Left hindlimb (tissue), 1 donor: ENCODE measurements at places on chromosomes 2 and 18.
A peak's percentile ranks its signal among the peaks of the same experiment; 100 is the strongest.

DNA sequence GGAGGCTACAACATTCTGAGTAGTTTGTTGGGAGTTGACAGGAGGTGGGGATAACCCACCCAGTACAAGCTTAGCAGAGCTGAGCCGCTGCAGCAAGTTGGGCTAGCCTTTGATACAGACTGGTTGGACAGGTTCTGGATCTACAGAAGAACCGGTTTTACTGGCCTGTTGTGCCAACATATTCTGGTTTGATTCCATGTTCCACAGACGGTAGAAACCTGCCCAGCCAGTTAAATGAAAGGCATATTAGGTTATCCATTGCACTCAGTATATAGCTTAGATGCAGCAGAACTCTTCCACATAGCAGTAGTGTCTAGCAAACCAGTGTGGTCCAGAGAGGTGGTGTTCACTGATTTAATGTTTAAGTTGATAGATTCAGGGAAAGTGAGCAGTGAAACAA, 19.3 kb upstream of the RBBP8 start:
- DNase-seq, result no peak

DNA sequence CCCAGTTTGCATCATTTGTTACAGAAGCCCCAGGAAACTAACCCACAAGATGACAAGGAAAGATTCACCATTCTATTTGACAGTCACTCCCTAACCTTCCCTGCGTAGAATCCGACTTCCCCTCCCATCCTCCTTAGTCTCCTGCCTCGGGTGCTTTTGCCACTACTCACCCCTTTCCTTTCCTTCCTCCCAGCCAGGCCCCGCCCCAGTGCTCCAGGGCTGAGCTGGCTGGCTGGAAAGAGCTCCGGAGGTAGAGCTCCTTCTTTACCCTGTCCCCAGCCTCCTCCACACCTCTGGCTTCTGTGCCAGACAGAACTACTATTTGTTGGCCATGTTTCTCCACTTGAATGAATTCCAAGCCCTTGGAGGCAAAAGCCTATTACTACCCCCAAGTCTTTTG, 317.6 kb upstream of the NCKAP5 start:
- DNase-seq, result no peak

GRCh38 chr2:96530474-96531357, 5.8 kb upstream of the ARID5A start:
- no peak for DNase-seq

DNA sequence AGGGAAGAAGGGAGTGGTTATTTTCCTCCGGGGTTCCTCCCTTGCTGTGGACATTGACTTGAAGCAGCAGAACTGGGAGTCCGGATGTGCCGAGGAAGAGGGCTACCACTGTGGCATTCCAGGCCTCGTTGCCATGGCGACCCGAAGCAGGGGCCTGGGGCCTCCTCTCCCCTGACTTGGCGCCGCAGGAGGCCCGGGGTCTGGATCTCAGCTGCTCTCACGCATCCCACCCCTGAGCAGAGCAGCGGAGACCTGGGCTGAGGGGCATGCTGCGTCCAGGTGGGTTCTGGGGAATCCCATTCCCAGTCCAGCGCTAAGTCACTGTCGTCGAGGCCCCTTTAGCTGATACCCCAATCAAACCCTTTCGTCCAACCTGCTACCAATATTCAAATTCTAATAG, 100.2 kb downstream of the BCL11A start:
- DNase-seq, result no peak

DNA sequence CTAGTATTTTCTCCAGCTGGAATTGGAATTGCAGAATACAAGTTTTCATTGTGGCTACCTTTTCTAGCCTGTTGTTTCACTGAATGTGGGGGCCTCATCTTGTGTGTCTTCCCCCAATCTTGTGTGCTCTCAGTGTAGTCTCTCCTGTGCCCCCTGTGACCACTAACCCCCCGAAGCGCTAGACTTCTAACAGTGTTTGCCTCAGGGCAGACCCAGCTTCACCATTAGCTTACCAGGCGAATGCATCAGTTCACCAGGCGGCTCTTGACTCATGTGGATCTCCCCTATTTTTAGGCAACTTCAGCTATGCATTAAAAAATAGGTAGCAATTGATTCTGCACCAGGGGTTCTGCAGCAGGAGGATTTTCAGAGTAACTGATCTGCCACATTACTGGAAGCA, 376.2 kb upstream of the MEIS1 start:
- no peak for DNase-seq

GRCh38 chr2:158179660-158180059, 78.0 kb downstream of the UPP2 start:
- no peak for DNase-seq

DNA sequence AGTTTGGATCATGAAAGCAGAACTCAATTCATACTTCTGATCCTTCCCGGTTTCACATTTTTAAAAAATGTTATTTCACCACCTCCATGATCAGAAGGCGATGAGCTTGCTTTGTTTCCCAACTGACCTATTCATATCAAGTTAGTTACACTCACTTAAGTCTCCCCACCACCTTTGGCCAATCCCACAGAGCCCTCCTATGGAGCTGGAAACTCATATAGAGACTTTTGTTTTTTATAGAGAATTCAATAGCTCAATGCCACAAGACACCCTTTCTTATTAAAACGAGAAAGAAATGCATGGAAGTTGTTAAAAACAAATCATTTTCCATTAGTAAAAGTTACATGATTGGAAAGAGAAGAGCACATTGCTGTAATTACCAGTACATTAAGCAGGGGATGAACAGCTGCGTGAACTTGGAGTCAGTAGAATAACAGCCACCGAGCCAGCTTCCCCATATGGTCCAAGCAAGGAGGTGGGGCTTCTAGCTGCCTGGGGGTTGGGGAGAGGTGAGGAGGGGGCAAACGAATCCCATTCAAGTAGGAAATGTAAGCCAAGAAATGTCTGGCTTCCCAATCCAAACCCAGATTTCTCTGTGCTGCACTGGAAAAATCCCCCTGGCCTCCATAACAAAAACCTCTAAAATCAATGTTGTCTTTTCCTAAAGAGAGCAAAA, 614.5 kb downstream of the IRS1 start:
- DNase-seq, result peak; percentile 87

DNA sequence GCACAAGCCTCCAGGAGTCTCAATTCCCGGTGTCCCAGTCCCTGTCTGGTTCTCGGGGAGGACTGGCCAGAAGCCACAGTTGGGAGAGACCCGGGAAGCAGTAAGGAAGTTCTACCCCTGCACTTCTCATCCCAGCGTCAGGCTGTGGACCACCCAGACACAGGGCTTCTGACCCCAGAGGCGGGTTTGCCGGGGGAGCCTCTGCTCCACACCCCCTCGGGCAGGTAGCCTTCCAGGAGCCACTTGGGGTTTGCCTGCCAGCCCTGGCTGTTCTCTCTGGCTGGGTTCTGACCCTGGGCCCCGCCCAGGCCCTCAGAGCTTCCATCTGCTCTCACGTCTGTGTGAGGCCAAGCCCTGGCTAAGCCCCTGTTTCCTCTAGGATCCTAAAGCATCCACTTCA, 94.4 kb upstream of the GPC1 start:
- no peak for DNase-seq

DNA sequence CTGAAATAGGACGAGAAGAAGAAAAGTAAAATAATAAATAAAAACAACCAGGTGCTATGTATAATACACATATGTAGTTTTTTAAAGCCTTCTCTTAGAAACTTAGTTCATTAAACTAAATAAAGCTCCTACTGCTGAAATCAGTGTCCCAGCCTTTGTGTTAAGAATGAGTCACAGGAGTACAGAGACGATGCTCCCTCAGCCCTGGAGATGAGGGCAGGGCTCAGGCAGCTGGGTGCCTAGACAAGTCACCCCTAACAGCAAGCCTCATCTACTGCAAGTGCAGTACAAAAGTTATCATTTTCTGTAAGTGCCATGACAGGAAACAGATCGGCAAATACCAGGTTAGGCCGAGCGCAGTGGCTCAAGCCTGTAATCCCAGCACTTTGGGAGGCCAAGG, 18.2 kb downstream of the KIDINS220 start:
- DNase-seq, result no peak

DNA sequence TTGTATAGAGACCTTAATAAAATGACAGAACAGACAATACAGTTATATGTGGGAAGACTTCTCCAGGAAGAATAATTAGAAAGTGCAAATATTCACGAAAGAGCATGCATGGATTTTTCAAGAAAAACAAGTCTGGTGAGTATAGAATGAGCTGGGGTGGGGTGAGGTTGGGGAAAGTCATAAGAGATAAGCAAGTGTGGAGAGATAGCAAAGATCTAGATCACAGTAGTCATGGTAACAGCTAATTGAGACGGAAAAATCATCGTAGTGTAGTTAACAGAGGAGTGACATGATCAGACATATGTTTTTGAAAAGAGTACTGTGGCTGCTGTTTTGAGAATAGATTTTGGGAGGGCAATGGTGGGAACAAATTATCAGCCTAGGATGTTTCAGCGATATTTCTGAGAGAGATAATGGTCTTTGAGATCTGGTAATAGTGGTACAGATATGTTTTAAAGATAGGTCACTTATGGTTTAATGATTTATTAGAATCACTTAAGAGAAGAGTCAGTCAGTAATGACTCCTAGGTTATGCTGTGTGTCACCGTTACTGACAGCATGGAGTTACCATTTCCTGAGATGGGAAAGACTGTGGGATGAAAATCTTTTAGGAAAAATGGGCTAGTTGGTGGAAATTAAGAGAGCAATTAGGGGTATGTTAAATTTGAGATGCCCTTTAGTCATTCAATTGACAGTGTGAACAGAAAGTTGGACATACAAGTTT, 248.5 kb upstream of the SLC8A1 start:
- no peak for DNase-seq

DNA sequence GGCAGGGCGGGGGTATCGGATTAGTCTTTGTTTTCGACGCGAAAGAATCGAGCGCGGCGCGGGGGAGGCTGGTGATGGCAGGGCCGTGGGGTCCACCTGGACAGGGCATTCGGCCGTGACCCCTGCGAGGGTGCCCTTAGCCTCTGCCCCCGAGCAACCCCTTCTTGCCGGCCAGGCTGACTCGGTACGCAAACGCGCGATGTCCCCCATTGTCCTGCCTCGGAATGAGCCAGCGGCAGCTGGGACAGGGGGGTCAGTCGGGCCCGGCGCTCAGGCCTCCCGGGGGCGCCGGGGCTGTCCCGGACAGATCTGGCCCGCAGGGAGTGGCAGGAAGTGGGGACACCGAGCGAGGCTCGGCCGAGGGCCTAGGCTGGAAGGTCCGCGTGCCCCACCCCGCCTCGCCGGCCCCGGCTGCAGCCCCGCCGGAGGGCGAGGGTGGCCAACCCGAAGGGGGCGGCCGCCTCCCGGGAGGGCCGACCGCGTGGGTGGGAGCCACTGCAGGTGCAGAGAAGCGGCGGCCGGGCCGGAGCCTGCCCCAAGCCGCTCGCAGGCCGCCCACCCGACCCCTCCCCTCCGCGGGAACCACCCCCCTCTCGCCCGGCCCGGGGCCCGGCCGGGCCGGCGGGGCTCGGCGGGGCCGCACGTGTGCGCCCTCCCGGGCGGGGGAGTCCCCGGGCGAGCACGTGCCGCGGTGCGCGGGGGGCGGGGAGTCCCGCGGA, at the start of gene TET3:
TSS of gene TET3 (plus strand) at position 708 of the 719 bp plus-strand sequence. CDS start 1,494 bp downstream, outside the sequence.
- no peak for DNase-seq

- peak; percentile 49 for DNase-seq
These were observed 748 bp upstream of the ZNF804A start for GRCh38 chr2:184597571-184597991.

- peak; percentile 41 for DNase-seq
These were observed 114.8 kb downstream of the PLB1 start for GRCh38 chr2:28610583-28611201.

DNA sequence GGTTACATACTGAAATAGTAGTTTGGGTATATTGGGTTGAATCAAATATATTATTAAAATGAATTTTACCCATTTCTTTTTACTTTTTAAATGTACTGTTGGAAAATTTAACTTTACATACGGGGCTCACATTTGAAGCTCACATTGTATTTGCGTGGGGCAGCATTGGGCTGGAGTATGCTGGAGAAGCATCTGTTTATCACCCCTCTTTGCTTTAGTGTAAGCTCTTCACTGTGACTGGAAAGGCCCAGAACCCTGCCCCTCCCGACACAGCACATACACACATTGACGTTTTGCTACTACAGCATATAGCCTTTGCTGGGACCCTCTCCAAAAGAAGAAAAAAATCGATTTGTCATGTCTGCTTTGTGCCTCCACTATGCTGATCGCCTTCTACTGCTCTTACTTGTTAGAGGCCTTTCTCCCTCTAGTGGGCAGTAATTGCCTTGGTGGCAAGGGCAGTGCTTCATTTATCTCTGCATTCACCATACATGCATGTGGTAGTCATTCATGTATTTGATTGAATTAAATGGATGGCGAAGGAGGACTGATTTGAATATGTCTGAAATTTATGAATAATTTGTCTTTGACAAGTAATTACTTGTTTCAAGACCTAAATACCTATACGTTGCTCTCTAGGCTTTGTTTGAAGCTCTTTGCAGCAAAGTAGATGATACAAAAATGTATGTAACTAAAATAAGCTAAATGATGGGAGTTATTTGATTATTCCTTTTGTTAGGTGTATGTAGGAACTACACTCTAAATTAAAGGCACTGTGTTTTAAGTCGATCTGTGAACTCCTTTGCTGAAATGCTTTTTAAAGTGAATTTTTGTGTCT, 37.4 kb downstream of the VAPA start:
- no peak for DNase-seq

DNA sequence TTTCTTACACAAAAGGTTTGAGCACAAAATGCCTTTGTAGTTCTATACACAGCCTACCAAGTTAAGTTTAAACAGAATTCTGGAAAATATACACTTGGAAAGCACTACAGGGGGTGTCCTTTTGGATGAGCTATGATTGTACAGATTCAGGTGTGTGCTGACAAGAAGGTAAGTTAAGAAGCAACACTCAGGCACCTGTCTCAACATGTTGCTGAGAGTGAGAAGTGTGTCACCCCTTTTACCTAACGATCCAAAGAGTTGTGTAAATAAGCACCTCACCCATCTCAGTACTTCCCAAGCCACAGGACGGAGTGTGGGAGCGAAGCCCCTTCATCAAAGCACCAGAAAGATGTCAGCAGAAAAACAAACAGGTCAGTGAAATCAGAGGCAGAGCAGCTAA, 109.5 kb upstream of the DAPL1 start:
- DNase-seq, result no peak

- peak; percentile 67 for DNase-seq
These were observed 295.2 kb downstream of the SRBD1 start for GRCh38 chr2:45315861-45316260.

- no peak for DNase-seq
These were observed 355.4 kb downstream of the KIAA1328 start for GRCh38 chr18:37184209-37184868.

- DNase-seq, result no peak
These were observed 306.3 kb upstream of the HS6ST1 start for GRCh38 chr2:128624956-128625355.

- peak; percentile 38 for DNase-seq
These were observed 15.2 kb downstream of the CDKL4 start for GRCh38 chr2:39228413-39229209.
